ENCODE measurements at places on chromosomes 4 and X.

DNA sequence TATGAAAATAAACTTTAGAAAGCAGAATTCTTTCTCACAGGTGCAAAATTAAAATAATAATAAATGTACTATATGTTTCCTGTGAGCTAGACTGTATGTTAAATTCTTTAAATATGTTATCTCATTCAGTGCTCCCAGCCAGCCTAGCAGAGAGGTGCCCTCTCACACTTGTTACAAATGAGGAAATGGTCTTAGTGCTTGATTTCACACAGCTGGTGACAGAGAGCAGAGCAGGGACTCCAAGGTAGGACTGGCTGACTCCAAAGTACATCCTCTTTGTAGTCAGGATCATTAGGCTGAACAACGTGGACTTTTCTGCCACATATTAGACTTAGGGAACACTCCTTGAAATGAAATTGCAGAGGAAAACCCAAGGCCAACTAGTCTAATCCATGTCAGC, 72.0 kb upstream of the HHIP start:
- no peak overlapping the region for H3K4me3 ChIP-seq
- H3K27ac ChIP-seq, result no peak overlapping the region
- no peaks in the 10 kb centered on the region for H3K4me1 ChIP-seq

- no peaks in the 10 kb centered on the region for H3K27me3 ChIP-seq
- H3K36me3 ChIP-seq, result no peaks in the 10 kb centered on the region
- no peak overlapping the region for H3K27ac ChIP-seq
- no peak overlapping the region for H3K4me3 ChIP-seq
- no peak for DNase-seq
These were observed 213.4 kb downstream of the GC start for GRCh38 chr4:71570492-71570891.

- H3K36me3 ChIP-seq, result no peaks in the 10 kb centered on the region
- no peak overlapping the region for H3K27ac ChIP-seq
- no peaks in the 10 kb centered on the region for H3K4me1 ChIP-seq
- no peak overlapping the region for H3K4me3 ChIP-seq
These were observed 12.3 kb upstream of the ZNF630 start for GRCh38 chrX:48083706-48084105.

- H3K27me3 ChIP-seq, result no peaks in the 10 kb centered on the region
- H3K36me3 ChIP-seq, result no peaks in the 10 kb centered on the region
- H3K27ac ChIP-seq, result no peak overlapping the region
- no peak for DNase-seq
- H3K4me1 ChIP-seq, result no peaks in the 10 kb centered on the region
These were observed 191.4 kb downstream of the GBA3 start for GRCh38 chr4:22884157-22884556.

DNA sequence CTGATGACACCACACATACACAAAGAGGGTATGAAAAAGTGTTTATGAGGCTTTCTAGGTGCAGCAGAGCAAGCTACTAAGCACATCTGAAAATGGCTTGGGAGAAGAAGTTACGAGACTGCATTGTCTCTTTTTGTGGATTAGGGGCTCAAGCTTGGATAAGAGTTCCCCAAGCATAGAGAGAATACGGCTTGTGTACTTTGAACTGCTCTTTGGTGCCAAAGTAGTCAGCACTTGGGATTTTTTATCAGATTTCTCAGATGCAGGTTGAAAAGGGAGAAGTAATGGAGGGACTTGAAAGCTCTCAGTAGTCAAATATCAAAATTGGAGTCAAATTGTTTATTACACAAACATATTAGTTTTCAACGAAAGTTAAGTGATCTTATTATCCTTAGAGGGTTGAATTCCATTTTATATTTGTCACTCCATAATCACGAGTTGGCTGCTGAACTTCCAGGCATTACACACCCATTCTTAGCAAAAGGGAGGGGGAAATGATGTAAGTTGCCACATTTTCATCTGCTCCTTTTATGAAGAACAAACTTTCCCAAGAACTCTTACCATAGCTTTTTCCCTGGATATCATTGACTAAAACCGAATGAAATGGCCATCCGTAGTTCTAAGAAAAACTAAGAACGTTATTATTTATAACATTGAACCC, 1904.9 kb downstream of the PCDH7 start:
- H3K4me1 ChIP-seq, result no peaks in the 10 kb centered on the region
- H3K27ac ChIP-seq, result no peak overlapping the region
- DNase-seq, result no peak
- no peaks in the 10 kb centered on the region for H3K27me3 ChIP-seq
- H3K36me3 ChIP-seq, result no peaks in the 10 kb centered on the region

DNA sequence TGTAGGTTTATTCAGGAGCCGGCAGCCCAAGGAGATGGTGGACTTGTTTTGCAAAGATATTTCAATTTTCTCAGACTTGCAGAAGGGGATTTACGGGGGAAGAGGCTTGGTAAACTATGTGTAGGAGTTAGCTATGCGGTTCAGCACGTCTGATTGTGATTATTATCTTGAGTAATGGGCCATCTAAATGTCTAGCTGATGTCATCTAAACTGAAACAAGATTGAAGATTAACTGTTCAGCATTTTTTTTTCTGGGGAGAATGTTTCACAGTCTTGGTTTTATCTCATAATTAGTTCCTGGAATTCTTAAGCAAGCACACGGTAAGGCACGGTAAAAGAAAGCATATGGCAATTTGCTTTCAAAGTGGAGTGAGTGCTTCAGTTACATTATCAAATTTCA, 207.3 kb upstream of the CXorf51B start:
- H3K27ac ChIP-seq, result no peak overlapping the region
- H3K36me3 ChIP-seq, result no peaks in the 10 kb centered on the region
- no peak overlapping the region for H3K4me3 ChIP-seq
- H3K27me3 ChIP-seq, result no peaks in the 10 kb centered on the region
- no peak for DNase-seq
- no peaks in the 10 kb centered on the region for H3K4me1 ChIP-seq

DNA sequence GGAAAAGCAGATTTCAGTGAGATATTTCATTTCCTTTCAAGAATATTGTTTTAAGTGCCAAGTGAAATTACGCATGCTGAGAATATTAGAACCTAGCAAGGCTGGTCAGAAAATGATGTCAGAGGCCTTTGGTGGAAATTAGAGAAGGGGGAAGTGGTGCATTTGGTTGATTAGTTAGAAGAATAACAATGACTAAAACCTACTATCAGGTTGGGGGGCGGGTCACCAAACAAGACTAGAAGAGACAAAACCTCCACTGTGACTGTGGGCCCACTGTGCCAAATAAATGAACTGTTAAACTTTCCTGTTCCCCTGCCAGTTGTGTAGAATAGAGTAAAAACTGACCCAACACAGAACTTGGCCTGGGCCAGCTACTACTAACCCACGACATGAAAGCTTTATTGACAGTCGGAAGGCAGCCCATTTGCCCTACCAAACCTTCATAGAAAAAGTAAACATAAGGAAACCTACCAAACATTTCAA, 2.9 kb downstream of the RAPGEF2 start:
- H3K27ac ChIP-seq, result no peak overlapping the region
- H3K36me3 ChIP-seq, result no peaks in the 10 kb centered on the region
- no peaks in the 10 kb centered on the region for H3K27me3 ChIP-seq
- H3K4me3 ChIP-seq, result no peak overlapping the region

DNA sequence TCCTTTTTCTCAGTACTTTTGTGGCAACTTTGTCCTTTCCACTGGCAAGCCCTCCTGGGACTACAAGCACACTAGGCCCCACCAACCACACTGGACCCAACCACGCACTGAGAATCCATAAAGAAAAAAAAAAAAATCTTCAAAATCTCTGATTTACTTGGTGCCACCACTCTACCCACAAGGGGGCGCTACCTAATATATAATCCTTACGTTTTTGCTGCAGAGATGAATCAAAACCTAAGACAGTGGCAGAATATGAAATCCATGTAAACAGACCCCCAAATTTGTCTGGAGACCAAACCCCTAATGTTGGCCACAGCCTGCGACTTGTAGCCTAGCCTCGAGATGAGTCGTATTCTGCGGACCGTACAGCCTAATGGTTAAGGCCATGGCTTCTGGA, 63.5 kb upstream of the ARHGAP36 start:
- no peak overlapping the region for H3K4me3 ChIP-seq
- no peaks in the 10 kb centered on the region for H3K4me1 ChIP-seq
- H3K36me3 ChIP-seq, result no peaks in the 10 kb centered on the region
- peaks cover 2% of the 10 kb centered on the region for H3K27me3 ChIP-seq
- no peak for DNase-seq

DNA sequence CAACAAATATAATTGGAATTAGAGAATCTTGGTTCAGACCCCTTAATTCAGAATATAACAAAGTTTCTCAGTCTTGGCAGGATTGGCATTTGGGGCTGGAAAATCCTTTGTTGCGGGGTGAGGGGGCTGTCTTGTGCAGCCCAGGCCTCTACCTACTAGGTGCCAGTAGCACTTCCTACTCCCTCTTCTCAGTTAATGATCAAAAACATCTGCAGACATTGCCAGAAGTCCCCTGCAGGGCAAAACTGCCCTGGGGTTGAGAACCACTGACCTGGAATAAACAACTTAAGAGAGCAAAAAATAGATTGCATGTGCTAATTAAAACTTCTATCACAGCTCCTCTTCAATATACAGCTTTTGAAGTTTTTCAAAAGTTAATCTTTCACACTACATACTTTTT, 36.7 kb upstream of the CXorf38 start:
- H3K27me3 ChIP-seq, result no peaks in the 10 kb centered on the region
- H3K4me3 ChIP-seq, result no peak overlapping the region
- no peak overlapping the region for H3K27ac ChIP-seq
- H3K36me3 ChIP-seq, result peaks cover 47% of the 10 kb centered on the region

- H3K27ac ChIP-seq, result no peak overlapping the region
- H3K4me3 ChIP-seq, result no peak overlapping the region
- H3K36me3 ChIP-seq, result no peaks in the 10 kb centered on the region
- peaks cover 5% of the 10 kb centered on the region for H3K27me3 ChIP-seq
- DNase-seq, result no peak
These were observed 37.1 kb upstream of the INPP4B start for GRCh38 chr4:142883040-142883832.

DNA sequence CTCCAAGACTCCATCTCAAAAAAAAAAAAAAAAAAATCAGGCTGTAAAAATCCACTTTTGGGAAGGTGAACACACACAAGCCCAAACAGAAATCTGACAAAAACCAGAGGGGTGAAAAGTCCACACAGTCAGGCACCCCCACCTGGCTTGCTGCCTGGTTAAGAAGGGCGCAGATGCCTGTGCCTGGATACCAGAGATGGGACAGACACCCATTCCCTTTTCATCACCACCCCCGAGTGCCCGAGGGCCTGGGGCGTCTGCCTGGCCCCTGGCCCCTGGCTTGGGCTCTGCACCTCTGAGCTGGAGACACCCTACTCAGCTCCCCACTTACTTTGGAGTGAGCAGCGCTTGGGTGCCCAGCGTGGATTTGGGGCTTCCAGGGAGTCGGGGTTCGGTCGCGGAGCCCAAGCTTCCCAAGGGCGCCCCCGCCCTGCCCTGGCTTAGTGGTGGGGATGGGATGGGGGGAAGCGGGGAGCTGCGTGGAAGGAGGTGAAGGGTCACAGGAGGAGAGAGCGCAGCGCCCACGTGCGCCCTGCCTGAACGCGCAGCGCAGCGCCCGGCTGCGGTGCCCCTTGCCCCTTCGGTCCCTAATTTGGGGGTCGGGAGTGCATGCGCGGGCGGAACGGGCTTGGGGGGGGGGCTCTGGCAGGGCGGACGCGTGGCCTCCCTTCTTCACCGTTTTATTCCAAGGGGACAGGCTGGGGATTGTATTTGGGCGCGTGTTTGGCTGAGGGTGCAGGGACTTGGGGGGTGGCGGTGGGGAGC, 11.3 kb downstream of the SHOX start:
- no peaks in the 10 kb centered on the region for H3K36me3 ChIP-seq
- H3K4me3 ChIP-seq, result no peak overlapping the region
- no peak overlapping the region for H3K27ac ChIP-seq
- H3K27me3 ChIP-seq, result peaks cover 23% of the 10 kb centered on the region
- H3K4me1 ChIP-seq, result no peaks in the 10 kb centered on the region

GRCh38 chrX:21963269-21963668, 22.8 kb downstream of the SMS start:
- no peak for DNase-seq
- H3K36me3 ChIP-seq, result peaks cover 6% of the 10 kb centered on the region
- H3K27ac ChIP-seq, result no peak overlapping the region
- H3K4me3 ChIP-seq, result no peak overlapping the region

GRCh38 chr4:189660722-189661360, 279.8 kb upstream of the FRG1 start:
- H3K27me3 ChIP-seq, result no peaks in the 10 kb centered on the region
- no peak overlapping the region for H3K4me3 ChIP-seq
- H3K4me1 ChIP-seq, result no peaks in the 10 kb centered on the region
- H3K27ac ChIP-seq, result no peak overlapping the region
- DNase-seq, result no peak

DNA sequence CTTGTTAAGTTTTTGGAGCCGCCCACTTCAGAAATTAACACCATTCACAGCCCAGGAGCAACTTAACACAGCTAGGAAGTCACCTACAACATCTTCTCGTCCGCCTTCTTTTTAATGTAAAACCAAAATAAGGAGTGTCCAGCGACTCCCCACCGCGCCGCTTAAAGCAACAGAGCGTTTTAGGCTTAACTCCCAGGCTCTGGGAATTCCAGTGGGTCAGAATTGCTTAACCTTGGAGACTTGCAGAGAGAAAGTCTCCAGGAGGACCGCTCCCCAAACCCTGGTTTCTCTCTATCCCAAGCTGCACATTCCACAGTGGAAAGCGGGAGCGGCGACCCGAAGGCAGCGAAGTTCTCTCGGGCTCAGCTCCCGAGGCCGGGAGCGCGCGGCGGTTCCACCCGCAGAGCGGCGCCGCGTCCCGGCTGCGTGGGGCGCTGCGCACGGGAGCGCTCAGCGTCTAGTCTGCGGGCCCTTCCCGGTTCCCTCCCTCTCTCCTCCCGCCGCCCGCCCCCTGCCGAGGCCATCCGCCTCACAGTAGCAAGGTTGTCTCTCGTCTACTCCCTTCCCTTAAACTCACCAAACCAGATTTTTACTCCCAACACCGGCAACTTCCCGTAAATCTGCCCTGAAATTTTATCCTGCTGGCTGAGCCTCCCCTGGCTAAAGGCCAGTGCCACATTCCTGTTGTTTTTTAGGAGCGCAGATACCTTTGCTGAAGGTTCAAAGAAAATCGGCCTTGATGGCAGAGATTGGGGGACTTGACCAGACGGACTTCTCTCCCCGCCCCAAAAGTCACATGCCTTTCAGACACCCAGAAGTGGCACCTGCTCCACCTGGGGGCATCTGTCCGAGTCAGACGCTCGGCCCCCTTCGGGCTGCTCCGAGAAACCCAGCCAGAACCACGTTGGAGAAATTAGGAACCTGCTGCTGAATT, at the start of gene RBM47:
TSS of gene RBM47 (minus strand) at position 464 of the 934 bp plus-strand sequence. CDS start 190,971 bp downstream, outside the sequence.
- H3K4me3 ChIP-seq, result peak within 1 kb of the TSS; percentile 59
- no peaks in the 10 kb centered on the region for H3K36me3 ChIP-seq
- H3K4me1 ChIP-seq, result peaks cover 11% of the 10 kb centered on the region

GRCh38 chr4:83028976-83029375, 6.0 kb upstream of the COPS4 start:
- H3K27ac ChIP-seq, result no peak overlapping the region
- no peaks in the 10 kb centered on the region for H3K27me3 ChIP-seq
- no peaks in the 10 kb centered on the region for H3K36me3 ChIP-seq
- no peak overlapping the region for H3K4me3 ChIP-seq
- peaks cover 2% of the 10 kb centered on the region for H3K4me1 ChIP-seq

GRCh38 chr4:152807294-152807829, 27.6 kb downstream of the ARFIP1 start:
- H3K36me3 ChIP-seq, result no peaks in the 10 kb centered on the region
- H3K27ac ChIP-seq, result no peak overlapping the region
- H3K27me3 ChIP-seq, result no peaks in the 10 kb centered on the region
- H3K4me1 ChIP-seq, result no peaks in the 10 kb centered on the region
- DNase-seq, result peak; percentile 17

GRCh38 chr4:185672151-185672550, 136.8 kb upstream of the PDLIM3 start:
- no peaks in the 10 kb centered on the region for H3K36me3 ChIP-seq
- H3K4me1 ChIP-seq, result no peaks in the 10 kb centered on the region
- no peak overlapping the region for H3K4me3 ChIP-seq
- H3K27ac ChIP-seq, result no peak overlapping the region

All from CD4-positive, alpha-beta T cell (primary cell).